NCI-H2081 (cell line): ENCODE measurements at places on chromosomes 5 and 9.

DNA sequence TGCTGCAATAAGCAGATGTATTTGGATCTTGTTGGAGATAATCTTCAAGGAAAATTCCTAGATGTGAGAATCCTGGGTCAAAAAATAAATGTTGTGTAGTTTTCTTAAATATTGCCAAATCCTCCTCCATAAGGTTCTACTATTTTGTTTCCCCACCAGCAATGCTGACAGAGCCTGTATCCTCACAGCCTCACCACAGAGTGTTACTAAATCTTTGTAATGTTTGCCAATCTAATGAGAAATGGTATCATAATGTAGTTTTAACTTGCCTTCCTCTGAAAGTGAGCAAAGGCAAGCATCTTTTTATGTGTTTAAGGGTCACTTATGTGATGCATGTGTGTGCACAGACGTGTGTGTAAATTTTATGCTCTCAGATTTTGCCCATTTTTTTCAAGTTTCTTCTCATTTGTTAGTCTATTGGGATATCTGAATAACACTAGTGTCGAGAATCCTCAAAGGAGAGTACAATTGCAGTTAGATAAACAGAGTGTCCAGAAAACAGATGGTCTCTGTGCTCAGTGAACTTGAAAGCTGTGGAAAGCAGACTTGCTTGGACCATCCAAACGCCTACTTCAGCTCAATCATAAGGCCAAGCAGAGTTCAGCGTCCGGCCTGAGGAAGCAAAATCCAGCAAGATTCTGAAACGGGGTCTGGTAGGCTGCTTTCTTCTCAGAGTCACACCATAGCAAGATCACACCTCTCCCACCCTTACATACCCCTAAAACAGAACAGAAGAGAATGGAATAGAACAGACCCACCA is 35.7 kb upstream of the UGT3A1 start:
- DNase-seq: no peak

GRCh38 chr5:173473288-173473687 is 143.2 kb downstream of the BOD1 start:
- DNase-seq: no peak

GRCh38 chr9:2787065-2787464 is 56.8 kb downstream of the PUM3 start:
- no peak for DNase-seq

- no peak for DNase-seq
Observed at GRCh38 chr5:86686046-86686445, 68.3 kb downstream of the COX7C start.

DNA sequence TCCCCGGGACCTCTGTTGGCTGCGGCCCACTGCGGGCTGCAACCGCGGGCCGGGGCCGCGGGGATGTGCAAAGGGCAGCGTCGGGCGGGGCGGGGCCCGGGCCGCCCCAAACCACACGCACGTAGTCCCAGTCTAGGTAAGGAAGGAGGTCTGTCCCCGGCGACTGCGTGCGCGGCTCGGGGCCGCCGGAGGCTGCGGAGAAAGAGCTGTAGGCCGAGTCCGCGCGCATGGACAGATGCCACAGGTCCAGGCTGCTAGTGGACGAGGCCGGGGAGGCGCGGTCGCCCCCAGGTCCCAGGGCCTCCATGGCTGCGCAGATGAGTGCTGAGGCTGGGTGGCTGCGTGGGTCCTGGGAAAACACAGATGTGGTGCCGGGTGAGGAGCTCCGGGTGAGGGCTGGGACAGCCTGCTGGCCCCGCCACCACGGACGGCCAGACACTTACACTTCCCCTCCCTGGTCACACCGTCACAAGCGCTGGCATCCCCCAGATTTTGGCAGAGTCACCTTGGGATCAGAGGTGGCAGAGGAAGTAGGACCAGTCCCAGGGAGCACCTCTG is 4.5 kb downstream of the SHROOM1 start:
- DNase-seq: no peak

GRCh38 chr9:110126986-110127864 is 80.7 kb downstream of the C9orf152 start:
- no peak for DNase-seq

GRCh38 chr9:113463418-113464285 is at the start of gene RGS3:
Gene RGS3, plus strand, starts transcription at chr9:113463727. Its CDS starts 76 bp downstream, at chr9:113463803.
- peak; percentile 89 for DNase-seq

DNA sequence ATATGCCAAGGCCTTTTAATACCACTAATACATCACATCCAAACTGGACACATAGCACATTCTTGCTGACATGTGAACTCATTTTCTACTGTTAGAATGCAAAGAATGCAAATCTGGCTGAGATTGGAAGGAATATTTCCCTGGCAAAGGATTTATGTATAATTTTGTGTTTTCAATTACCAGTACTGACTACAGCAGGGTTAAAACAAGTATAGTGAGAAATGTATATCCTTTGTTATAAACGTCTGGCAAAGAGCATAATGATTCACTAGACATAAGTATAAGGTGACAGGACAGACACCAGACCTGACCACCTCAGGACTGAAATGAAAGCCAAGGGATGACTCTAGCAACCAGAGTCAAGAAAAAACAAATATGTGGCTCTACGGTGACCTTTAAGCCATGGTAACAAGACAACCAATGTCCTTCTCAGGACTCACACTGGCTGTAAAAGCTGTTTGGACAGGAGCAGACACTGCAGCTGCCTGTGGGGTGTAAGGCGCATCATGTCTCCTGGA is 95.0 kb downstream of the MRPS27 start:
- no peak for DNase-seq

DNA sequence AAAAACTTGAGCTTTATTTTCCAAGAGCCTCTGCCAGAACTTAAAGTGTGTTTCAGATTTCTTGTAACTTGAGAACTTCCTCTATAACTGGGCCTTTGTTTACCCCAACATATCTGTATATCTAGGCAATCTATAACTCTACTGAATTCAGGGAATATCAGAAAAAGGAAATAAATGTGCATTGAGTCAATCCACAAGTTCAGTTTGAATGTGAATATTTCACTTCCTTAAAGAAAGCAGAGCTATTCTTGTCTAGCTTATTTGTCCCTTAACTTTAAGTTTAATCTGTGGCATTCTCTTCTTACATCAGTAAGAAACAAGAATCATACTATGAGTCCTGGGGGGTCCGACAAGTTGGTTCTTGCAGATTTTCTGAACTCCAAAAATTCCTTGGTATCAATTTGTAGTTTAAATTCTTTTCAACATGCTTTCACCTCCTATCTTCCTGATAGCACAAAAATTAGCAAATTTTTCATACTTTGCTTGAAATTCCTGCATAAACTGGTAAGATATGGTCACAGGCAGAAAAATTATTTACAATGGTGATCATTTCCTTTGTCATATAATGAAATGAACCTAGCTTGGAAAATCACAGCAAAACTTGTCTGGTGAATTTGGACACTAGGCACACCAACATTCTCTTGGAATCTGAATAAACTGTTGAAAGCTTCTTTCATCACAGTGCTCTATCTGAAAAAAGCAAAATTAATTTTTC is 19.8 kb upstream of the ITGA1 start:
- no peak for DNase-seq

- no peak for DNase-seq
Observed at GRCh38 chr5:41527201-41527779, 16.9 kb upstream of the PLCXD3 start.
